ENCODE measurements at places on chromosomes 3 and 15.

DNA sequence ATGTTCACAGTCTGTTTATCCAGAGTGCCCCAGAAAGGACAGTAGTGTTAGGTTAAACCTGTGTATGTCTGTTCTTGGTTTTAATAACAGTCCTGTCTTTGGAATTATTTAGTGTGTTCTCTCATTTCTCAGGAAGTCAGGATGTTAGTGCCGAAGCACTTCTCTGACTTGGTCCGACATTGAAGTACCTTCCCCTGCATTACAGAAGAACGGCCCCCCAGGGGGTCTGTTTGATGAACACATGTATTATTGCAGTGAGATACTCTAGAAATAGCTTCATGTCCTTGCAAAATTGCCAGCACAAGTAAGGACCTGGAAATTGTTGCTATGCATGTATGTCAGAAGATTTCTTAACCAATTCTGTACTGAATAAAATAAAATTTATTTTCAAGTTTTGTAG lies 110.9 kb downstream of the IGF1R start:
- no peak for DNase-seq

DNA sequence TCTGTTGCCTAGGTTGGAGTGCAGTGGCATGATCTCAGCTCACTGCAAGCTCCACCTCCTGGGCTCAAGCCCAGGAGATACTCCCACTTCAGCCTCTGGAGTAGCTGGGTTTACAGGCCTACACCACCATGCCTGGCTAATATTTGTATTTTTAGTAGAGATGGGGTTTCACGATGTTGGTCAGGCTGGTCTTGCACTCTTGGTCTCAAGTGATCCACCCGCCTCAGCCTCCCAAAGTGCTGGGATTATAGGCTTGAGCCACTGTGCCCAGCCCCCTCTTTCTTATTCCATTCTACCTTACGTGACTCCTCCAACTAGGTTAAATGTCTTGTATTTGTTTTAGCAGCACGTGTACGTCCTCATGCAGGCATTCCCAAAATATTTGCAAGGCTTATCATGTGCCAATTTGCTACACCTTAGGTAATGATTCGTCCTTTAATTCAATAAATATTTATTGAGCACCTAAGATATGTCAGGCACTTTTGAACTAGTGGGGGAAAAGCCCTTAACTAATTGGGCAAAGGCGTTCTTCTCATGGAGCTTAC lies 14.9 kb upstream of the MAGI1 start:
- DNase-seq, result no peak

GRCh38 chr3:79902151-79902550 lies 134.4 kb upstream of the ROBO1 start:
- DNase-seq, result no peak

DNA sequence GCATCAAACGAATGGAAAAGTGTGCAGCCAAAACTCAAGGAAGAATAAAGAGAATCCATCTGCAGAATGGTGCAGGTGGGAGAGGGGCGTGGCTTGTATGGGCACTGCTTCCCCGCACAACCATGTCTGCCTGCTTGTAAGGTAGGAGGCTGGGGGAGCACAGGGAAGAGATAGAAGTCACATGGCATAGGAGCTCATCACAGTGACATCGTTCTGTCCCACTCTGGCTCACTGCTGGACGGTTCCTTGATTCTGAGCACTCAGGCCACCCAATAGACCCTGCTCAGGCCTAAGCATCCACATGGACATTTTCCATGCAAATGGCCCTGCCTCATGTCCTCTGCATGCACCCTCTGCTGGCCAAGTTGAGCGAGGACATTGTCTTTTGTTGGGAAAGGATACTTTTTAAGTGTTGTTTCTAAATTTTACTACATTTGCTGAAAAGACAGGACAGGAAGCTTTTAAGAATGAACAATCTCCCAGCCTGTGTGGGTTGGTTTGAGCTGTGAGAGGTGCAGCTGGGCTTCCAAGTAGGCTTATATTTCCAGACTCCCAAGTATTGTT lies 3.1 kb downstream of the MYLK start:
- no peak for DNase-seq
